T-helper 2 cell (primary cell): ENCODE measurements at places on chromosomes 2 and 18.
A peak's percentile ranks its signal among the peaks of the same experiment; 100 is the strongest.

GRCh38 chr2:226730481-226730880, 69.1 kb downstream of the IRS1 start:
- no peak for DNase-seq

- DNase-seq, result no peak
Observed at GRCh38 chr2:238117199-238118154, 17.3 kb downstream of the ESPNL start.

- peak; percentile 40 for DNase-seq
Observed at GRCh38 chr2:199739413-199740110, 111.4 kb downstream of the FTCDNL1 start.

DNA sequence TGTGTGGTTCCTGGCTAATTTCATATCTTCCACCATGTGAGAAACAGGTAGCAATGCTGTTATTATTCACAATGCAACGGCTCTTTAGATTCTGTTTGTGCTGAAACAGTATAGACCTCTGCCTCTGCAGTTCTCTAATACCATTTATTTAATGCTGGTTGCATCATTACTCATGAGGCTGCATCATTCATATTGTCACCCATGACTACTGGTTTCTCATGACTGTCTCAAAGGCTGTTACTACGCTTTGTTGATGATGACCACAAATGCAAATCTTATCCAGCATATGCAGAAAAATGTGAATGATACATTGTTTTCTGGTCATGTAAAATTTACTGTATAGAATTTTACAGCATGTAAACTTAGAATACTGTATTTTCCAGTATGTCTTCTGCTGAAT, 22.5 kb downstream of the CAVIN2 start:
- no peak for DNase-seq

DNA sequence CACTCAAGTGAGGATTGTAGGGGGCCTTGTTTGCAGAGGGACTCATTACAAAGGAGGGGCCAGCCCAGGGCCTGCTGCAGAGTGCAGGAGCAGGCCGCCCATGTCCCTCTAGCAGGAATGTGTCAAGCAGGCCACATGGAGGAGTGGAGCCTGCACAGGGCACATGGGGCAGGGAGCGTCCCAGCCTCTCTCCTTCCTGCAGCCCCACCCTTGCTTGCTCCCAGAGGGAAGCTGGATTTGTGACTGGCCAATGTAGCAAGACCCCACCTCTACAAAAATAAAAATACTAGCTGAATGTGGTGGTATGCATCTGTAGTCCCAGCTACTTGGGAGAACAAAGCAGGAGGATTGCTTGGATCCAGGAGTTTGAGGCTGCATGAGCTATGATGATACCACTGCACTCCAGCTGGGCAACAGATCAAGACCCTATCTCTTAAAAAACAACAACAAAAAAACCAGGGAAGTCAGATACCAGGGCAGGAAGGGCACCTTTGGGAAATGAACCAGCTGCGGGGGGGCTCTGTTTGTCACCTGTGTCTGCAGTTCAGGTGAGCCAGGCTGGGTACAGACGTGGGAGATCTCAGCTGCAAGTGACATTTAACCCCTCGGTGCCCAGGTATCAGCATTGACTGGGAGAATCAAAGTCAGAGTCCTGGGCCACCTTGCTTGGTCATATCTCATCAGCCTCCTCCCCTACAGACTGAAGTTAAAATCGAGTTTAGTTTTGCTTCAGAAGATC, 27.7 kb downstream of the IMPA2 start:
- no peak for DNase-seq

- DNase-seq, result no peak
Observed at GRCh38 chr2:217479566-217479965, 523.2 kb downstream of the TNS1 start.

DNA sequence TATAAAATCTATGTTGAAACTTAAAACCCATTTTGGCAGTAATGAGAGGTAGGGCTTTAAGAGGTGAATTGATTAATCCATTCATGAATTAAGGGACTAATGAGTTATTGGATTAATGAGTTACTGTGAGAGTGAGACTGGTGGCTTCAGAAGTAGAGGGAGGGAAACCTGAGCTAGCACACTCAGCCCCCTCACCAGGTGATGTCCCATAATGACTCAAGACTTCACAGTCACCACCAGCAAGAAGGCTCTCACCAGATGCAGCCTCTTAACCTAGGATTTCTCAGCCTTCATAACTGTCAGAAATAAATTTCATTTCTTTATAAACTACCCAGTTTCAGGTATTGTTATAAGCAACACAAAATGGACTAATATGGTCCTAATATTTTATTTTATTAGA, 621.7 kb upstream of the ACVR2A start:
- DNase-seq, result no peak

- no peak for DNase-seq
Observed at GRCh38 chr2:241216211-241216761, 27.8 kb downstream of the ANO7 start.

DNA sequence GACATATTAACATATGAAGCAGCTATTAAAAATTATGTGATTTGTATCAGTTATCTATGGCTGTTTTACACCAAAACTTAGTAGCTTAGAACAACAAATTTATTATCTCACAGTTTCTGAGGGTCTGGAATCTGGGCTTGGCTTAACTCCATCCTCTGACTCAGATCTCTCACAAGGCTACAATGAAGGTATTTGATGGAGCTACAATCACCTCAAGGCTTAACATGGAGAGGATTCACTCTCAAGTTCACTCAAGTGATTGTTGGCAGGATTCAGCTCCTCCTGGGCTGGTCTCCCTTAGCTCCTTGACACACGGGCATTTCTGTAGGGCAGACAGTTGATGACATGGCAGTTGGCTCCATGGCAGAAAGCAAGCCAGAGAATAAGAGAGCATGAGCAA, 133.0 kb upstream of the SLC14A2 start:
- no peak for DNase-seq

DNA sequence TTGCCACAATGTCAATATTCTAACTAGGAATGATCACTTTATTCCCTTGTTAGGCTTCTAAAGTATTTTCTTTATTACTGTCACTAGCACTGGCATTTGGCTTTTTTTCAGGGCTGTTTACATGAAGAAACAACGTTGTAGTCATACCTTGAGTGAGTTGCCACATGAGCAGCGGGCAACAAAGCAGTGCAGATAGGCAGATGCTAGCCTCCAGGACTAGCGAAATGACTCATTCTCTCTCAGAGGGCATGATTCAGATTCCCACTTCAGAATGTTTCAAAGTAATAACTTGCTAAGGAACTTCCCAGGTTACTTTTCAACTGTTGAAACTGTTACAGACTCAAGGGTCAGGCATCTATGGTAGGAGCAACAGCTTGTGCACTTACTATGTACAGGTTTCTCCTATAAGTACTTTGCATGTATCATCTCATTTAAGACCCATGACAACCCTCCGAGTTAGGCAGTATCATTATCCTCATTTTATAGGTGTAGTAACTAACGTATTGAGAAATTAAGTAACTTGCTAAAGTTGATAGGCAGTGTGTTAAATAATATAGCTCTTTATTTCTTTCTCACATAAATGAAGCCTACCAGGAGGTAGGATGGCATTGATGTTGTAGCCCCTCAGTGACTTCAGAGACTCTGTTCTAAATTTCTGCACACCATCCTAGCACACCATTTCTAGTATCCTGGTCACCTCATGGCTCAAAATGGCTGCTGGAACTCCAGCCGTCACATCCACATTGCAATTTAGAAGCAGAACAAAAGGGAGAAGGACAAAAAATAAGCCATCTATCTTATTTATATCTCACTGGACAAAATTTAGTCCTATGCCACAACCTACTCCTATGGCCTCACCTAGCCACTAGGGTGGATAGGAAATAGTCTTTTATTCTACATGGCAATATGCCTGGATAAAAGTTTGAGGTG, 83.3 kb downstream of the ICOS start:
- no peak for DNase-seq

DNA sequence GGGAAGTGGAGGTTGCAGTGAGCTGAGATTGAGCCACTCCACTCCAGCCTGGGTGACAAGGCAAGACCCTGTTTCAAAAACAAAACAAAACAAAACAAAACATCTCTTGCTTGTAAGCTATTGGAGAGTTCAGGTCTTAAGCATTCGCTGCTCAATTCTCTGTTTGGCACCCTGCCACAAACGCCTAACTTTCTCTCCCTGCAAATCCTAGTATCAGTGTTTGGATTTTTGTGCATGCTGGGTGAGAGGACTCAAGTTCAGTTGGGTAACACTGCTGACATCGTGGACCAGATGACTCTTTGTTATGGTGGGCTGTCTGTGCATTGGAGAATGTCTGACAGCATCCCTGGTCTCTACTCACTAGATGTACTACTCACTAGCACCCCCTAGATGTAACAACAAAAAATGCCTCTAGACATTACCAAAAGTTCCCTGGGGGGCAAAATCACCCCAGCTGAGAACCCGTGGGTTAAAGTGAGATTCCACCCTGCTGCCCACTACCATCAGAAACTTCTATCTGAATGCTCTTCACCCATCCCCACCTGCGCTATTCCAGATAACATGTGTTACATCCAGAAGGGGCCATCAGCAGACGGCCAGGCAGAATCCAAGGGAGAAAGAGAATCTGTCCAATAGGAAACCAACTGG, 50.9 kb downstream of the CACNB4 start:
- peak; percentile 7 for DNase-seq

GRCh38 chr2:24831221-24832072, 38.2 kb downstream of the CENPO start:
- DNase-seq, result no peak

GRCh38 chr2:116879650-116880160, 934.8 kb upstream of the DDX18 start:
- no peak for DNase-seq

DNA sequence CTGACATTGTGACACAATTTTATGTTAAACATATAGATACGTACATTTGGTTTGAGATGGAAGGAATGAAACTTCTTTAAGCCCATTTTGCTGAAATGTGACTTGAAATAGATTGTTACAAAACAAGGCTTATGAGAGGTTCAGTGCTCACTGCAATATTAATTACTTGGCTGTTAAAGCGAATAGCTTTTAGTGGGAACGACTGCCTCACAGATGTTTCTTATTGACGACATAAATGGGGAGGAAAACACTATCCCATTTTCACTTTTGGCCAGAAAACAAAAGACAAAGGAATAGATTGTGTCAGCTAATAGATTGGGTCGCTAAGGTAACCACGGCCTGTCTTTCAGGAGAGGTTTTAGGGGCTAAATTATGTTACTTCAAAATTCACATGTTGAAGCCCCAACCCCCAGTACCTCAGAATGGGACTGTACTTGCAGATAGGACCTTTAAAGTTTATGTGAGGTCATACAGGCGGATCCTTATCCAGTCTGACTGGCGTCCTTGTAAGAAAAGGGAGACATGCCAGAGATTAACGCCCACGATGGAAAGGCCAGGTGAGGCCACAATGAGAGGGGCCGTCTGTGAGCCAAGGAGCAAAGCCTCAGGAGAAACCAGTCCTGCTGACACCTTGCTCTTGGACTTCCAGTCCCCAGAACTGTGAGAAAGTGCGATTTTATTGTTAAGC, 10.8 kb downstream of the INPP1 start:
- no peak for DNase-seq

- no peak for DNase-seq
Observed at GRCh38 chr2:60408207-60408606, 145.2 kb downstream of the BCL11A start.

DNA sequence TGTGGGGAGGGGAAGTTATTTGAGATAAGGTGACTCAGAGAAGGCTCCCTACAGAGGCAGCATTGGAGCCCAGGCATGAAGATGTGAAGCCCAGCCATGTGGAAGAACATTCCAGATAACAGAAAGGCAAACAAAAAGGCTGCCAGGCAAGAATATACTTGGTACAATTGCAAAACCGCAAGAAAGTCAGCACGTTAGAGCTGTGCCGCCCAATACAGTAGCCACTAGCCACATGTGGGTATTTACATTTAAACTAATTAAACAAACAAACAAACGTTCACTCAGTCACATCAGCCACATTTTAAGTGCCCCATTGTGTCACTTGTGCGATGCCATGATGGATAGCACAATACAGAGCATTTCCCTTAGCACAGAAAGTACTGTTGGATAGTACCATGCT, 179.6 kb downstream of the SATB2 start:
- DNase-seq, result no peak
